GM03348 (cell line): ENCODE measurements at places on chromosomes 7 and 10.

DNA sequence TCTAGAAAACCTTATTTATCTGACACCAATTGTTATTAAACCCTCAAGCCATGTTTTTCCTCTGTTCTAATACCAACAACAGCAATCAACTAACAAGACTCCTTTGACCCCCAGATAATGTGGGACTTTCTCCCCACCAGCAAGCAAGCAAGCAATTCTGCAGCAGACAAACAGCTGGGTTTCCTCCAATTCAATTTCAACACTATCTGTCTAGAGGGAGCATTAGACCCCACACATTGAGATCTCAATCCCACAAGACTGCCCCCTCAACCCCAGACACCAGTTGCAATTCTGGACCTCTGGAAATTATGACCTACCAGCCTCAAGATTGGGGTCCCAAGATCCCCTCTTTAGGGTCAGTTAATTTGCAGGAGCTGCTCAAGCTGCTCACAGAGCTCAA lies 89.4 kb upstream of the TMEM26 start:
- no peak for DNase-seq

DNA sequence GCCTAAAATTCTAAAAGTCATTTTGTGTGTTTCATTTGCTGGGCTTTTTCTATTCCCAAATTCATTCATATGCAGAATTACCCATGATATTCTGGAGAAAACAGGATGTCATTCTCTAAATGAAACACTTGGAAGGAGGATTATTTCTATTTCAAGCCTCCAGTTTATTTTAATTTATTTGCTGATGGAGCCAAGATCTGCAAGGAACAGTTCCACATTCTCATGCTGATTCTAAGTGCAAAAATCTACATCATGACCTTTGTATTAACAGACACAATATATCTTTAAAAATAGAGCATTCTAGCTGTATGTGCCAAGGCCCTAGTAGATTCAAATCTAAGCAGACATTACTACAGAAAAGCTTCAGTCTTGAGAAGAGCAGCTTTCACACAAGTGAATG lies 51.3 kb upstream of the KCND2 start:
- no peak for DNase-seq

DNA sequence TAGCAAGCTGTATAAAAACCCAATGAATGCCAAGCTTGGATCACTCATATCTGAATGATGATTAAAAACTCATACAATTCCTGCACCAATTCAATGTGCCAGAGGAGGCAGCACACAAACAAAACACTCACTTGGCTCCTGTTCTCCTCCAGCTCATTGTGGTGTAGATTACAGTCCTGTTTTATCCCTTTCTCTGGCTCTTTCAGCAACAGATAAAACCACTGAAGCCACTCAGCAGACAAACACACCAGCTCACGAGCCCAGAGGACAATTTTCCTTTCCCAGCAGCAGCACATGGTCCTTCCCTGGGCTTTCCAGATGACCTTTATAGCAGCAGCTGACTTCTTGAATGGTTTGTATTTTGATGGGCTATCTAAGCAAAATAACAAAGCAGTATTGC lies 107.3 kb upstream of the STARD3NL start:
- DNase-seq = peak; percentile 19

DNA sequence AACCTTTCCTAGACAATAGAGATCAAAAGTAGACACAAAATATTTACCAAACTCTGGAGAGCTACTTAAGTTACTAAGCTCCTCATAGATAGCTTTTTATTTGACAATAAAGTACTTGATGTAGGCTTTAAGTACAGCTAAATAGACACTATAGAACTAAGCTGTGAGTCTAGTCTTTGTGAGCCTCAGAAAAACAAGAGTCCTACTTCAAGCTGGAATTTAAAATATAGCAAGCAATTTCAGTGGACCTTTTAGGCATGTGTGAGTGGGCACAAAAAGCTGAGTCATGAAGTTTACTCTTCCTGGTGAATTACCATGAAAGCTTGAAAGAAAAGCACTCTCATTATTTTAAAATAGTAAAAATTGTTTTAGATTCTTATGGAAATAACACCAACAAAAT lies 76.1 kb downstream of the ADD3 start:
- peak; percentile 34 for DNase-seq

- DNase-seq = peak; percentile 83
Observed at GRCh38 chr7:47453093-47454061, 128.5 kb downstream of the TNS3 start.

- no peak for DNase-seq
Observed at GRCh38 chr10:114307731-114308130, 68.7 kb downstream of the VWA2 start.

GRCh38 chr7:77991656-77992055 lies 193.1 kb downstream of the PHTF2 start:
- no peak for DNase-seq

- no peak for DNase-seq
Observed at GRCh38 chr7:44162179-44162578, 21.0 kb upstream of the MYL7 start.

DNA sequence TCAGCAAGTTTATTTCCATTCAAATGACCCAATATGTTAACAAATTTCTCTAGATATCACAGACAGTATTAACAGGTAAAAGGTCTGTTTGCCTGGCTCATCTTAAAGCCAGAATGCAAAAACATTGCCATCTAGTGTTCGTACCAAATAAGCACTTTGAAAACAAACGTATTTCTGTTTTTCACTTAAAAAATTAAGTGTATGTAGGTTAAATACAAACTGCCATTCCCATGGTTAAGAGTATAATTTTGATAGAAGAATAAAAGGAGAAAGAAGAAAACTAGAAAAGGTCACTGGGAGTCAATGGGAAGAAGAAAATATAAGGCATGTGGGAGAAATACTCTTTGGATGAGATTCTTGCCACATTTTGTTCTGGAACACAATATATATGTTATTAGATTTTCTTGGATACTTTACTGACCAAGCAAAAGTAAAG lies 51.0 kb downstream of the ORC5 start:
- DNase-seq = peak; percentile 4

DNA sequence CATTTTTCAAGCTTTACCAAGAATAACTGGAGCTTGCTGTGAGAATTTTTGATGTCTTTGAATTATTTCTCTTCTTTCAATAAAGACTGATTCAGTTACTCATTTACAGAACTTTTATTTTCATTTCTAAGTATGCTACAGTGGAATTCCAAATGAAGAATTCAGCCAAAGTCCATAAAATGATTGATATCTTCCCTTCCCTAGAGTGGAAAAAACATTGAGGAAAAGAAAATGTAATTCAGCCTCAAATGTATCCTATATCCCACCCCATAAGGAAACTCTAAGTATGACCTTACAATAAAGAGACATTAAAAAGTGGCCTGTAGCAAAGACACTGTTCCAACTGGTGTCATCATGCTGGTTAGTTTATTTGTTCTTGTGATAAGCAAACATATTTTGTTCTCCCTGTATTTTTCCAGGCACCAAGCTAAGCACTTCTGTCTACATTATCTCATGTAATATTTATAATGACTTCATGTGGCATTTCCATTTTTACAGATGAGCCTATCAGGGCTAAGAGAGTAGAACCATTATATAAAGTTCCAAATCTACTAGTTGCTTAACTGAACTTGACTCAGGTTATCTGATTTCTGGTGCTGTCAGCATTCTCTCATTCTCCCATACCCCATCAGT lies 450.4 kb downstream of the NEBL start:
- no peak for DNase-seq

- DNase-seq = peak; percentile 82
Observed at GRCh38 chr7:44101966-44102845, 1.9 kb upstream of the AEBP1 start.

- DNase-seq = peak; percentile 94
Observed at GRCh38 chr7:47979145-47979831, at the start of gene HUS1. Gene HUS1 (minus strand): TSS chr7:47979615. CDS start chr7:47979519, 96 bp downstream.

DNA sequence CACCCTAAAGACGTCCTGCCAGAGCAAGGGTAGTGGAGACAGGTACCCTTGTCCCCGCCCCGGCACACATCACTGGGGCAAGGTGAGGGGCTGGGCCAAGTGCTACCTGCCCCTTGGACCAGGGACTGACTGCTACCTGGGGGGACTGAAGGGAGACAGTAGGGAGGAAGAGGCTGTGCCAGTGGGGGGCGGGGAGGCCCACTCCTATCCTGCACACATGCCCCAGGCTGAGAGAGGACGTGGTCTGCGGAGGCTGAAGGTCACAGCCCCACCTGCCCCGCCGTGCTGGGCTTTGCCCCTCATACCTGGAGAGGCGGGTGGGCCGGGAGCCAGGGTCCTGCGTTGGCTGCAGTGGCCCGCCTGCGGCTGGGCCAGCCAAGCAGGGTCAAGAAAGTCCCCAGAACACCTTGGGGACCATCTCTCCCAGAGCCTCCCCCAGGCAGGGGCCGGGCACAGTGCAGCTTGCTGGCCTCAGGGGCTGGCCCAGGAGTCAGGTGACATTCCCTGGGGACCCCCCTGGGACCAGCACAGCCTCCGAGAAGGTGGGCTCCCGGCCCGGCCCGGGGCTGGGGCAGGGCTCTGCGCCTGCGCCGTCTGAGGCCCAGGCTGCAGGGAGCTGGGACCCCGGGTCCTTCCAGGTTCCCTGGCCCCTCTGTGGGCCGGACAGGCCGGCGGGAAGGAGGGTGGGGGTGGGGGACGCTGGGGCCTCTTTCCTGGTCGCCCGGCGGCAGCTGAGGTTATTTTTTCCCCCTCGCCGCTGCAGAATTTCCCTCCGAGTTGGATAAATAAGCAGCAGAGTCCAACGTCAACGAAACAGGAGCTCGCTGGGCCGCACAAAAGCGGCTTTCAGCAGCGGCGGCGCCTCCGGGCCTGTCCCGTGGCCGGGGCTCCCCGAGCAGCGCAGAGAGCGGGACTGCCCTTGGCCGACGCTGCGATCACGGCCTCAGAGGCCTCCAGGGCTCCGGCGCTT lies 9.8 kb upstream of the FZD9 start:
- peak; percentile 62 for DNase-seq

DNA sequence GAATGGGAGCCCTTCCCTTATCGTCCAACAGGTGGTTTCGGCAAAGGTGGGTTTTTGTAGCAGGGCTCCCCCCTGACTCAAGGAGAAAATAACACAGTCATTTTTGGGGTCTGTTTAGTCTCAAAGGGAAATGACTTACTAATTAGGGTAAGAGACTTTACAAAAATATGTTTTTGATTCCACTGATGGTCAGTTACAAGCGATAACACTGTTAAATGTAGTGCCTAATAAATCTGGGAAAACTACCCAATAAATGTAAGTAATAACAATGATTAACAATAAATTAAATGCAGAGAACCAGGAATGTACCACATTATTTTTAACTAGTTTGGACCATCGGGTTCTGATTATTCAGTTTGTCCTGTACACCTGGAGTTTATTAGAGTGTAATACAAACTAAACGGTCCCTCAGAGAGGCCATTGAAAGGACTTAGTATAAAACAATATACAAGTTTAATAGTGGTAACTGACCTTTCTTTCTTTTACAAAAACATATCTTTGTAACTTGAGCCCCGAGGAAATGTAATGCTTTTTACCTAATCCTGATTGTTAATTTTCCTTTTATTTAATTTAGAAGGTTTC lies 216.2 kb upstream of the HABP2 start:
- DNase-seq = no peak

- DNase-seq = peak; percentile 86
Observed at GRCh38 chr10:102422545-102423129, 2.0 kb downstream of the FBXL15 start.

DNA sequence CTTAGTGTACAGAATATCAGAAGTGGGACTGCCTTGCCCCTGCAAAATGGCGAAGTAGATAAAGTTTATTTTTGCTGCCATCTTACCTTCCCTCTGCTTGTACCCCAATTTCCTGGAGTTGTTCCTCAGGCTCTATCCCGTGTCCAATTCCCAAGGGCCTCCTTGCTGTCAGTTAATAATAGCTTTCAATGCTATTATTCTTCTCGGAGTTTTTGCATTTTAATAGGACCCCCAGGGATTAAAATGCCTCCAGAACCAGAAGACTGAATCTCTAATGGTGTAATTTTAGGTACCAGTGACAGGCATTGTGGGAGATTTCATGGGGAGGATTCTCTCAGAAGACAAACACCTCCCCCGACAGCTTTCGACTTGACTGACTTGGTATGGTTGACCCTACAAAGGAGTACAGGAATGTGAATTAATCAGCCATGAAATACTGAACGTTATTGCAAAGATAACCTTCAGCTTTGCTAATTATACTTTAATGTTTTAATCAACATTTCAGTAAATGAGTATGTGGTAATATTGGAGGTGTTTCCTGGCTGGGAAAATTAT lies 75.2 kb downstream of the ZNF22 start:
- DNase-seq = no peak

- DNase-seq = no peak
Observed at GRCh38 chr7:149804106-149804505, 30.7 kb upstream of the ZNF467 start.

DNA sequence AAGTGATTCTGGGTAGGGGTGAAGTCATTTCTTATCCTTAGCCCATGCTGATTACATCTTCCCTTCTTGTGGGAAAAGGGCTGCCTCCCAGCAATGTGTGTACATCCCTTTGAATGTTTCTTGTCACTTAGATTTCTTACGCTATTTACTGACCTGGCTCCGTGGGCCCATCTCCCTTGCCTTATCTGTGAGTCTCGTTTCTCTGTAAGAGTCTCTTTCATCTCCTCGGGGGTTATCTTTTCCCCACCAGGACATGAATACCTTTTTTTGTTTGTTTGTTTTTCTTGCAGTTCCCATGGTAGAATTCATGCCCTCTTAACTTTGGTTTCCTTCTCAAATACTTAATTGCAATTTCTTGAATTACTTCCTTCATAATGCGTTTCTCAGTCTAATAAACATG lies 107.7 kb downstream of the BAMBI start:
- no peak for DNase-seq

GRCh38 chr10:114635101-114635500 lies 23.0 kb downstream of the ABLIM1 start:
- no peak for DNase-seq

- no peak for DNase-seq
Observed at GRCh38 chr7:108329514-108329913, 126.7 kb downstream of the NRCAM start.

- DNase-seq = peak; percentile 2
Observed at GRCh38 chr10:115654961-115655360, 561.8 kb downstream of the ATRNL1 start.

DNA sequence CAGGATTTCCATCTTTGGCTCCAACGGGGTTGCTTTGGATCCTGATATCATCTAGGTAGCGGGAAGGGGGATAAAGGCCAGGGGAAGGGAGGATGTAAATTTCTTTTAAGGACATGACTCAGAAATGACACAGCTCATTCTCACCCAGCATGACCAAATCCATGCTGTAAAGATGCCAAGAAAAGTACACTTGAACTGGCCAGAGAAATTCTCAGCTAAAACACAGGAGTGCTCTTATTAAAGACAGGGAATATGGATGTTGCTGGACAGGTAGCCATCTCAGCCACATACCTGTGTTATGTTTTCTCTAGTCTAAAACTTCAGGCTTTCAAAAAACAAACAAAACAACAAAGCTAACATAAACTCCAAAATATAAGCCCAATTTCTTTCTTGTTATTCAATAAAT lies 68.3 kb downstream of the NAMPT start:
- DNase-seq = peak; percentile 81

GRCh38 chr10:102642736-102643335 lies 1.4 kb upstream of the TRIM8 start:
- DNase-seq = peak; percentile 52

GRCh38 chr10:69358148-69358795 lies 58.4 kb downstream of the TACR2 start:
- no peak for DNase-seq

GRCh38 chr7:143256932-143257331 lies 6.3 kb upstream of the GSTK1 start:
- no peak for DNase-seq
